ENCODE measurements at places on chromosomes 6 and 20.

DNA sequence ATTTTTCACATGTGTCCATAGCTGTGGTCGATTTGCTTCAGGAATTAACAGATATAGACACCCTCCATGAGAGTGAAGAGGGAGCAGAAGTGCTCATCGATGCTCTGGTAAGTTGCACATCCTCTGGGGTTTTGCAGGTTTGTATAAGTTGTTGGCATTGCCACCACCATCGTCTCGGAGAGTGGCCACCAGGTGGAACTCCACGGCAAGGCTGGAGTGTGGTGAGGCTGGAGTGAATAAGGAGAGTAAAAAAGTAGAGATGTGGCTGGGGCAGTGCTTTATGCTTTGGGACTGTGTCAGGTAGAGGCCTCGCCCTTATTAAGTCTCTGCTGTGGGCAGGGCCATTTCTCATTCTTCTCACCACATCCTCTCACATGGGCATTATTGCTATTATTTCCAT is 63.7 kb downstream of the CTNNBL1 start:
- no peak for DNase-seq

GRCh38 chr20:23244156-23244915 is 106.3 kb upstream of the NXT1 start:
- no peak for DNase-seq

GRCh38 chr6:5968817-5969734 is 37.6 kb downstream of the NRN1 start:
- DNase-seq: no peak

GRCh38 chr6:129597023-129597713 is 112.8 kb downstream of the ARHGAP18 start:
- DNase-seq: no peak

- no peak for DNase-seq
Observed at GRCh38 chr6:257031-257725, 35.1 kb upstream of the DUSP22 start.

DNA sequence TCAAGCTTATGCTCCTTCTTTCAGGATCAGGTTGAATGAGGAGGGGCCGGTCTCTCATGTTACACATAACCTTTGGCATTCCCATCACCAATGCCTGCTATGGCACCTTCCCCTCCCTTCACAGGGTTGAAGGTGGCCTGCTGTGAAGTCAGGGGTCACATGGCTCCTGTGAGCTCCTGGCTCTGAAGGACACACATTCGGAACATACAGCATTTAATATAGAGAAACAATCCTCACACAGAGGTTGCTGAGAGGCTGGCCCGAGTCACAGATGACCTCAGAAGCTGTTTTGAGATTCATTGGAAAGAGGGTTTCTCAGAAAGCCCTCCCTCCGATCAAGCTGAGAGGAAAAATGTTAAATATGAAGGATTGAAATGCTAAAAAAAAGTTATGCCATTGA is 82.1 kb downstream of the PSMG4 start:
- no peak for DNase-seq

DNA sequence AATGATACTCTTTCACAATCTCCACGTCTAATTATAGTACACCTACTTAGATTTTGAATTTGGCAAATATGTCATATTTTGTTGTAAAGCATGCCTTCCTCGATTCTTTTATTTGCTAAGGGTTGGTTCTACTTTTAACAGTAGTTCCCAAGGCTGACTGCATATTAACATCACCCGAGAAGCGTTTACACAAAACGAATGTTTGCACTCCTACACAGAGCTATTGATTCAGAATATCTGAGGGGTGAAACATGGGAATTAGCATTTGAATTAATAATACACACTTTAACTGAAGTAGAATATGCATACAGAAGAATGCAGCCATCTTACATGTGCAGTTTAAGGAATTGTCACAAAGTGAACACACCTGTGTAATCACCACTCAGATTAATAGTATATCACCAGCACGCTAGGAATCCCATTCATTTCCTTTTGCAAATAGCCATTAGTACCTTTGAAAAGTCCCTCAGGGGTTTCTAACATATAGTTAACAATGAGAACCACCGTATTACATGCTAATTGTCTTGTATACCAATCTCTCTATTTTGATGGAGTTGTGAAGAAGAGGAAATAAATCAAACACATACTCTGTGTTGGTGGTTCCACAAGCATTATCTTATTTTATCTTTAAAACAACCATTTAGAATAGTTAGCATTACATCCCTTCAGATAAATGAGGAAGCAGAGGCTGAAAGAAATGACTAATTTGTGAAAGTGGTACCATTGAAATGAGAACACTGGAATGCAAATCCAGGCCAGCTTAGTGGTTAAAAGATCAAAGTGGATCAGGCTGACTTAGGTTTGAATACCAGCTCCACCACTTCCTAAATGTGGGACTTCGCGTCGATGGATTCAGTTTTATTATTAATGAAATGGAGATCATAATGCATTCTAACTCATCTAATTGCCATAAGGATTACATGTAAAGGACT is 317.6 kb downstream of the HDGFL1 start:
- no peak for DNase-seq

- no peak for DNase-seq
Observed at GRCh38 chr6:118959903-118960302, 24.9 kb upstream of the MCM9 start.

GRCh38 chr6:4762294-4762693 is 13.9 kb upstream of the CDYL start:
- no peak for DNase-seq

DNA sequence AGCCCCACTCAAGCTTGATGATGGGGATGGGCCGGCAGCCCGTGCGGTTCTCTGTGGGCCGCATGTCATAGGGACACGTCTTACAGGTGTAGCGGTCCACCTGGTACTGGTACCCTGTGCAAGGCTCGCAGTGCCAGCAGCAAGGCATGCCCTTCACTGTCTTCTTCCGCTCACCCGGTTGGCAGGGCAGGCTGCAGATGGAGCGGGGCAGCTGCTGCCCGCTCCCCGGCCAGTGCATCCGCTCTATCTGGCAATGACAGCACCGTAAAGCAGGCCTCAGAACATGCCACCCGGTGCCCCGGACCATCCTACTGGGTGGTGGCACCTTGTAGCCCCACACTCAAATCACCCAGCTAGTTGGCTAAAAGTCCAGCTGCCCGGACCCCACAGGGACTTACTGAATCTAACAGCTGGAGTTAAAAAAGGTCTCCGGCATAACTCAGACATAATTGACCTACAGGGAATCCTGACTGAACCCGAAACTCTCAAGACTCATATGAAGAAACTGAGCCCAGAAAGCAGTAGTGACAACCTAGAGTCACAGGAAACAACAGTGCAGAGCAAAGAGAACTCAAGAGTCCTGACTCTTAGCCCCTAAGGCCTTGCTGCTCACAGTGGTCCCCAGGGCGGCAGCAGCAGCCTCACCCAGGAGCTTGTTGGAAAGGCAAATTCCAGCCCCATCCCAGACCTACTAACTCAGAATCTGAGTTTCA is 109.4 kb downstream of the GRM4 start:
- DNase-seq: no peak

- no peak for DNase-seq
Observed at GRCh38 chr6:29755295-29755871, 32.1 kb downstream of the HLA-F start.

DNA sequence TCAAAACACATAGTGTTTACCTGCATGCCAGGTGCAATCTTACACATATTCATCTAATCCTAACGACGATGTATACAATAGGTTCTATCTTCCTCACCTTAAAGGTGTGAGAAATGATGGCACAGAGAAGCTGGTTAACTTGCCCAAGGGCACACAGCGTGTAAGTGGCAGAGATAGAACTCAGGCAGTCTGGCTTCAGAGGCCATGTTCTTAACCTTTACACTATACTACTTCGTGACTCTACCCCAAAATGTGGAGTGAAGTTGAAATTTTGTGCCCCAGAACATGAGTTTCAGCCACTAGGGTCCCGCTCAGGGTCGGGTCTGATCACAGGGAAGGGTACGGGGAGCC is 584 bp downstream of the VPS52 start:
- DNase-seq: no peak

- DNase-seq: no peak
Observed at GRCh38 chr6:164924674-164925073, 384.7 kb downstream of the C6orf118 start.

DNA sequence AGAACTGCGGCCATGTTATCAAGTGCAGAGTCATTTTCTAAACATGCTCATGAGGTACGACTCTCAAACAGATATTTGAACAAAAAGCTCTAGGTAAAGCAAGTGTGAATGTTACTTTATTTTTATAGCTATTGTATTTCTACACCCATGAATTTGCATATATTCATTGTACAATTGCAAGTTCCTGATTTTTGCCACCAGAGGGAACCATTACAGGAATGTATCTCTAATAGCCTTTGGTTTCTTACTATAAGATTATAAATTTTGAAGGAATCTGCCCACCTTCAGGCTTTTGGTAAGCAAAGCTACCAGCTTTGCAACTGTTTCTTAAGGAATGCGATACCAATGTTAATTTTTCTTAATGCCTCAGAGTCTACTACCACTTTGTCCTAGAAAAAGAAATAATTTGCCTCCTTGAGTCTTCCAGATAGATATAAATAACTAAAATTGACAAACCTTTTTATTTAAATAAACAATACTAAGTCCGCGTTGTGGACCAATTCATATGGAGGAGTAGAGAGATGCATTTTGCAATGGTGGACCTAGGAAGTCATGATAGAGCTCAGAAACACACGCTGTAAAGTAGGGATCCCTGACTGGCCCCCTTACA is 125.4 kb upstream of the SAMD5 start:
- DNase-seq: no peak

GRCh38 chr6:167517254-167517916 is 192.5 kb downstream of the TTLL2 start:
- no peak for DNase-seq

- no peak for DNase-seq
Observed at GRCh38 chr6:82891076-82891475, 174.6 kb downstream of the UBE3D start.

GRCh38 chr6:11729076-11729475 is 49.5 kb downstream of the ADTRP start:
- no peak for DNase-seq

GRCh38 chr6:166955865-166956443 is 396 bp downstream of the RNASET2 start:
- DNase-seq: no peak

GRCh38 chr6:10146715-10147451 is 268.0 kb downstream of the TFAP2A start:
- no peak for DNase-seq

Data from NK-92 treated with Interleukin-12 subunit alpha and Interleukin-12 subunit beta, amount 100 ng/mL, for 24 hours (cell line).